ENCODE measurements at places on chromosomes 1 and 21.

- no peak for DNase-seq
Measured at GRCh38 chr1:167739752-167740151, 18.0 kb downstream of the MPZL1 start.

GRCh38 chr1:181522864-181523263, 39.5 kb downstream of the CACNA1E start:
- no peak for DNase-seq

DNA sequence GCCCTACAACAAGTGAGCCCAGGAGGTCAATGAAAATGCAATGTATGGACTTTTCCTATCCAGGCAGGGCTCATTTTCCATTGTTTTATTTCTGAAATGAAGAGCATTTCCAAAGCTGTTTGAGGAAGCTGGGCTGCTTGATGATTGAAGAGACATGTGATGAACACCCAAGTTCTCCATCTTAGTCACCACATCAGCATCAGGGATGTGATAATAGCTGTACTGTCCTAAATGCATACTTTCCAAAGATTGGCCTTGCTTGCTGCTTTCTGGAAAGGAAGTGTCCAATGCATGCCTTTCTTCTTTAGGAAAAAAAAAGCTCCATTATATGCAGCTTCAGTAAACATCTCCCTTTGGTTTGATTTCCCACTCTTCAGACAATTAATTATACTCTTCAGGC, 425.9 kb upstream of the RUNX1 start:
- DNase-seq: no peak

DNA sequence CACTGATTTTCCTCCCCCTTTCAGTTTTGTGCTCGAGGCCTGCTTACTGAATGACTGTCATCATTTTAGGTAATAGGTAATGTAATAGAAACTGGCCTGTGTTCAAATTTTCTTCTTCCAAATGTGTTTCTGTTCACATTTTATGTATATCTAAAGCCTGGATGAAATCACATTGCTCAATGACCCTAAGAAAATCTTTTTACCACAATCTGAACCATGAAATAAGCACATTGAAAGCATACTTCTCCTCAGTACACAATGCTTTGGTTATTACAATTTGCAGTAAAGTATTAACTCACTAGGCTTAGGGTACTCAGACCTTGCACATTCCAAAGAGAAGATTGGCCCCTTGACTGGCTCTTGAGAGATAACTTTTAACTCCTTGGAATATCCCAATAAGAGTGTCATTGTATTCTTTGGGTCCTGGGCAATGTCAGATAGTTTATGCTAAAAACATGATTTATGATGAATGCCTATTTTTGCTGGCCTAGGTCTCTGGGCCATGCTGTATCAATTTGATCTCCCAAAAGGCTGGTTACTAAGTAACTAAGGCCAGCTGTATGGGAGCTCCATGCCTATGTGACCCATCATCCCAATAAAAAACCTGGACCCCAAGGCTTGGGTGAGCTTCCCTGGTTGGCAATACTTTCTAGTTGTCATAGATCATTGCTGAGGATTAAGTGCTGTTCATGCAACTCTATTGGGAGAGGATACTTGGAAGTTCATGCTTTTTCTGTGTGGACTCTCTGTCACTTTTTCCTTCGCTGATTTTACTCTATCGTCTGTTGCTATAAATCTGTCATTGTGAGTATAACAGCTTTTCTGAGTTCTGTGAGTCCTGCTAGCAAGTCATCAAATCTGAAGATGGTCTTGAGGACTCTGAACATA, 293.9 kb downstream of the GRIK1 start:
- no peak for DNase-seq

DNA sequence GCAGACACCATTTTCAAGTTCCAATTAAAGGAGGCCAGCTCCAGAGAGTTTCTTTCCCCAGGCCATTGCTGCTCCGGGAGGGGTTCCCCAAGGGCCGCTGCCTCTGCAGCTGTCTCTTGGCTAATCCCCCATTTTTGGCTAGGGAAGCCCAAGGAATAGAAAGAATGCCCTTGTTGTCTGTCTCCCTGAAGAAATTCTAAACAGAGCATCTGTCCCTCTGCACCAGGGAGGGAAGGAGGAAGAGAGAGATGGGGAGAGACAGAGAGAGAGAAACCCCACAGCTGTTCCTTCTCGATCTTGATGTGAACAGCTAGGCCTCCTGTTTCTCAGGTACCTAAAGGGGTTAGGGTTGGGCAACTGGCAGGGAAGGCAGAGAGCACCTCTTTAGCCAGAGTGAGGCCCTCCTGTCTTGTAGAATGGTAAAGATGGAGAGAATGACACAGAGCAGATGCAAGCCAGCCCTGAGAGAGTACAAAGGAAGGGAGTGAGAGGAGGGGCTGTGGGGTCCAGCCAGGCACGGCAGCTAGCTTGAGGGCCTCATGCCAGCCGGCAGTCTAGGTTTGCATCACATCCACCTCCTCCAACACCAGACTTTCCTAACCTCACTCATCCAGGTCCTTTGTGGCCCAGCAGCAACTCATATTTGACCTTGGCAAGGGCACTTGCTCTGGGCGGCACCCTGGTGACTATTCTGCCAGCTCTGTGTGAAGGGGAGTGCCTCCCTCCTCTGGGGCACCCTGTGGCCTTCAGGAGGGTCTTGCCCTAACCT, 13.1 kb downstream of the OPTC start:
- DNase-seq: no peak

All from CD4-positive, alpha-beta memory T cell (primary cell).